ENCODE measurements at places on chromosomes 4 and X.

DNA sequence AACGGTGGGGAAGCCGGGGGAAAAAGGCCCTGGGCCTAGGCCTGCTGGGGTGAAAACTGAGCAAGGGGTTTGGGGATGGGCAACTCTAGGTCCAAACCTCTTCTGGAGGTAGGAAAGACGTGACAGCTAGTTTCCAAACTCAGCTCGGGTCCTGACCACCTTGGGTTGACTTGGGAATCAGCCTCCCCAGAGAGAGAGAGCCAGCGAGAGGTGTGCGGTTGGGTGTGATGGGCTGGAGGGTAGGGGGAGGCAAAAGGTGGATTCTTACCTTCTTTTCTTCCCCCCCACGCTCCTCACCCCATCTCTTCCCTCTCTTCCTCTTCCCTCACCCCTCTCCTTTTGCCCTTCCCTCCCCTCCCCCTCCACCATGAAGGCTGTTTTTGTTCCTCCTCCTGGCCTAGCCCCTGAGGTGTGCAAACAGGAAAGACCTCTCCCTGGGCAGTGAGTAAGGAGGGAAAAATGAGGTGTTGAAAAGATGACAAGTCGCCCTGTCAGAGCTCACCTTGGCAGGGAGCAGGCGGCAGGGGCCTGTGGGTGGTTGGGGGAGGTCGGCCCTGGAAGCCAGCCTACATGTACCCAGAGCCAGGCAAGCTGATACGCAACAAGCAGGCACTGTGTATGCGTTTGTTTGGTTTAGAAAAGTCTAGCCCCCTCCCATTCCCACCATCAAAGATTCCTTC lies 14.8 kb downstream of the PJA1 start:
- no peak for DNase-seq

- DNase-seq, result no peak
Measured at GRCh38 chr4:93747220-93747619, 81.3 kb upstream of the ATOH1 start.

- DNase-seq, result no peak
Measured at GRCh38 chr4:76216975-76217814, 3.6 kb upstream of the SCARB2 start.

GRCh38 chr4:181475781-181476507 lies 767.3 kb upstream of the TENM3 start:
- no peak for DNase-seq

- DNase-seq, result no peak
Measured at GRCh38 chrX:1313788-1314187, 22.8 kb upstream of the IL3RA start.

- no peak for DNase-seq
Measured at GRCh38 chr4:24470666-24471485, 113.5 kb downstream of the DHX15 start.

DNA sequence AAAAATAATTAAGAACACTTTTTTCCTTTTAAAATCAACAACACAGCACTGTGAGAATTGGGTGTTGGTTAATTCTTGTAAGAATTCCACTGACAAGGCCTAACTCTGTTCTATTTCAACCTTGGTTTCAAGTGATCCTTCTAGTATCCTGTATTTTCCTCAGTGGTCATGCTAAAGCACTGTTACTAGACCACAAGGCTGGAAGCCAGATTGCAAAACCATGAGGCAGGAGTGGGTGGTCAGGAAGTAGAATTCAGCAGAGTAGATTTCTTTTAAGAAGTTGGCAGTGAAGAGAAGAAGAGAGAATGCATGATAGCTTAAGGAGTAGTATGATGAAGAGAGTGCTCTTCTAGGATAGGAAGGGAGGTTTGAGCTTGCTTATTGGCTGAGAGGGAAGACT lies 71.6 kb upstream of the LEF1 start:
- no peak for DNase-seq

- no peak for DNase-seq
Measured at GRCh38 chr4:91228659-91229058, 1075.1 kb upstream of the GRID2 start.

GRCh38 chr4:10577508-10578426 lies 106.8 kb downstream of the CLNK start:
- DNase-seq, result no peak

- no peak for DNase-seq
Measured at GRCh38 chr4:71270901-71271300, 67.9 kb upstream of the SLC4A4 start.

DNA sequence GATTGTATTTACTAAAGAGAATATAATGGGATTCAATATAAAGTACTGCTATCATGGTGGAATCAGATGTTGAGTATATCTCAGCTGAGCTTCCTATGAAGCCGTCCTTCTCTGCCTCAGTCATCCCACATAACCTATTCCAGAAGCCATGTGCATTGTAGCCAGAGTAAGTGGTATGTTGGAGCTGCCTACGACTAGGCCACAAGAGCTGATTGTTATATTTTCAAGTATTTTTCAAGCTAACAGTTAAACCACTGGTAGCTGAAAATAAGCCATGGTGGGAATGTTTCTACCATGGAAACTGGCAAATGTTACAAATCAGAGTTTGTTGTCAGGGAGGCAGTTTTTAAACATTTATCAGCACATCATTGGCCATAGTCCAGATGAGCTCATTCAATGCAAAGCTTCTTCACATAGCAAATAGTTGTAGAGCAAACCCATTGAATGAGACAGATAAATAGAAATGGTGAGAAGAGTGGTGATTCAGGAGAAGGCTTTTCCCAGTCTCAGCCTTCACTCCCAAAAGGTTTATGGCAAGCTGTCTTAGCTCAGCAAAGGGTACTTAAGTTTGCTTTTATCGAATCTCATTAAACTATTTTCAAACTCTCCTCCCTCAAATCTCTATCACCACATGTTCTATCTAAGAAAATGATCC lies 436.4 kb downstream of the PCDH19 start:
- no peak for DNase-seq

Data from H54 (cell line).